ENCODE measurements at places on chromosomes 4 and X. TPM values are rescaled to one million over a fixed set of nuclear protein-coding genes. Genes with fewer than 3 reads are reported as not detected.

Gene TMEM156
- not detected for total RNA-seq

- DNase-seq, result peak; percentile 20
These were observed 56.6 kb downstream of the ANAPC10 start for GRCh38 chr4:145041378-145041777.

DNA sequence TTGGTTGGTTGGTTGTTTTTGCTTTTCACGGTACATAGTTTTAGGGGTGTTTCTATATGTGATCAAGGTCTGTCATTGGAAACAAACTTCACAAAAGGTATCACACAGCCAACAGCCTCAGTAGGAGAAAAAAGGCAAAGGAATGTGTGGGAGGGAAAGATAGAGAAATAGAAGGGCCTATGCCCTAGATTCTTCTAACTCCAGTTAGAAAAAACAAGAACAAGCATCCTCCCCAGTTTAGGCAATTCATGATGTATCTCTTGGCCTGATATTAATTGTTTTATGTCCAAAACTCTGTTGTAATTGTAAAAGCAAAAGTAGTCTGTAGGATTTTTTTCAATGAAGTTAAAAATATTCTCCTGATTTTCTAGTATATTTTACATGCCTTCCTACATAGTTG, 192.4 kb upstream of the EDNRA start:
- no peak for DNase-seq

DNA sequence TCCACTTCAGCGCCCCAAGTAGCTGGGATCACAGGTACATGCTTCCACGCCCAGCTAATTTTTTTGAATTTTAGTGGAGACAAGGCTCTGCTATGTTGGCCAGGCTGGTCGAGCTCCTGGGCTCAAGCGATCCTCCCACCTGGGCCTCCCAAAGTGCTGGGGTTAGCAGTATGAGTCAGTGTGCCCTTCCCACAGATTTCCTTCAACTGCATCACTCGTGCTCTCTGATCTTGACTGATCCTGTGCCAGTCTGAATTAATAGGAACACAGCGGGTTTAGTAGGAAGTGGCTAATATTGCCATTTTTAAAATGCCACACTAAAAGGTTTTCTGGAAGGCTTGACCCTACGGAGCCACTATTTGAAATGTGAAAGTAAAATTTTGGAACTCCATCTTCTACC, 4.3 kb upstream of the SHROOM2 start:
- DNase-seq, result no peak
